ENCODE measurements at places on chromosomes 3 and 15. TPM values are rescaled to one million over a fixed set of nuclear protein-coding genes. Genes with fewer than 3 reads are reported as not detected.

DNA sequence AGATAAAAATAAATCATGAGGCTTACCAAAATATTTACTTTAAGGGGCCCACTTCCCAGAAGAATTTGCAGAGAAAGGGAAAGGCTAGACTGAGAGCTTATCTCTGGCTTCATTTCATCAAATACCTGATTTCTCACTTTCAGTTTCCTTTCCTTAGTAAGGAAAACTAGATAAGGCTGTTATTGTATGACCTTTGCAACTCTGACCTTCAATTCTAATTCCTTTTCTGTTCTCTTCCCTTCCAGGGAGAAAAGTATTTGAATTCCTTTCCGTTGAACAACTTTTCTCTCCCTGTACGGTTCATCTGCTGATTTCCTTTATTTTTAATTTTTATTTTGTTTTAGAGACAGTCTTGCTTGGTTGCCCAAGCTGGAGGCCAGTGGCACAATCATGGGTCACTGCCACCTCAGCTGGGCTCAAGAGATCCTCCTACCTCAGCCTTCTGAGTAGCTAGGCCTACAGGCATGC lies 7.1 kb upstream of the PXK start:
- no peak overlapping the region for H3K27ac ChIP-seq
- H3K36me3 ChIP-seq, result no peaks in the 10 kb centered on the region
- H3K4me3 ChIP-seq, result no peak overlapping the region
- no peaks in the 10 kb centered on the region for H3K4me1 ChIP-seq
- no peak for DNase-seq

GRCh38 chr3:13748276-13748879 lies 131.5 kb downstream of the WNT7A start:
- H3K4me1 ChIP-seq, result no peaks in the 10 kb centered on the region
- no peaks in the 10 kb centered on the region for H3K27me3 ChIP-seq
- H3K27ac ChIP-seq, result no peak overlapping the region
- DNase-seq, result no peak

Gene RTP3
- not detected for polyA plus RNA-seq

GRCh38 chr15:79756365-79756764 lies 140.4 kb downstream of the MTHFS start:
- H3K36me3 ChIP-seq, result no peaks in the 10 kb centered on the region
- DNase-seq, result no peak
- H3K27ac ChIP-seq, result no peak overlapping the region
- no peak overlapping the region for H3K4me3 ChIP-seq
- no peaks in the 10 kb centered on the region for H3K27me3 ChIP-seq

DNA sequence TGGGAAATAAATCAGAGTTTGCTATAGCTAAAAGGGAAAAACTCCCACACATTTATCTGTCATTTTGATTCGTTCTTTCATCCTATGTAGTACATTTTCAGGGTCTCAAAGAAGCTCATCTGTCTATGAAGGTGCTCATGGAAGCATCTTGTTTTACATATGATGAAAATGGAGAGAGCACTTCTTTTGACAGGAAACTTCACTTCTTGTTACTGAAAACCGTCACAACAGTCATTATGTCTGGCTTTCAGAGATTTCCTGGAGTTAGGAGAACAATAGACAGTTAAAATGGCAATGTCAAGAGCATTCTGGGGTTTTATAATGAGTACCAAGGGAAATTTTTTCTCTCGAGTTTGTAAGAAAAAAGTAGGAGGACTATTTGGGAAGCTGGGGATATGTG lies 83.3 kb downstream of the TMEM108 start:
- H3K4me3 ChIP-seq, result no peak overlapping the region

Gene CRYGS
- polyA plus RNA-seq, result not detected

Gene CSTA
- 0.30 TPM for polyA plus RNA-seq

GRCh38 chr3:105493305-105493892 lies 126.7 kb downstream of the ALCAM start:
- H3K27ac ChIP-seq, result no peak overlapping the region
- no peak for DNase-seq
- H3K36me3 ChIP-seq, result no peaks in the 10 kb centered on the region
- H3K27me3 ChIP-seq, result no peaks in the 10 kb centered on the region
- no peak overlapping the region for H3K4me3 ChIP-seq

- no peaks in the 10 kb centered on the region for H3K36me3 ChIP-seq
- no peaks in the 10 kb centered on the region for H3K27me3 ChIP-seq
- no peak for DNase-seq
- no peak overlapping the region for H3K27ac ChIP-seq
- no peaks in the 10 kb centered on the region for H3K4me1 ChIP-seq
- H3K4me3 ChIP-seq, result no peak overlapping the region
Measured at GRCh38 chr3:37715358-37715757, 146.3 kb upstream of the CTDSPL start.

DNA sequence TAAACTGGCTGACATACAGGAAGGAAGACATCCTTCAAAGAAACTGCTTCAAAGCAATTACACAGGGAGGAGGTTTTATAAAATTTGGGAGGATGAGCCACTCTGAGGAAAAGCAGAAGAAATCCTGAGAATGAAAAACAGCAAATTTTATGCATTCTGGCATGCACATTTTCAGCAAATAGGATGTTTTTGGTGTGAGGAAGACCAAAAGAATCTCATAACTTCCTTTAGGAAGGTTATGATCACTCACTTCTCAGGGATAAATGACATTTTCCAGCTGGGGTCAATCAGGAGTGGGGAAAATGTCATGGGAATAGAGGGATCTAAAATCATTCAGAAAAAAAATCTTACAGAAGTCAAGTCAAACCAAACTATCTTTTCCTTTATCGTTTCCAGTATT lies 371.7 kb upstream of the CNTN6 start:
- H3K27ac ChIP-seq, result no peak overlapping the region
- no peaks in the 10 kb centered on the region for H3K36me3 ChIP-seq
- H3K27me3 ChIP-seq, result no peaks in the 10 kb centered on the region
- no peak for DNase-seq

Gene GABRB3
- not detected for polyA plus RNA-seq

DNA sequence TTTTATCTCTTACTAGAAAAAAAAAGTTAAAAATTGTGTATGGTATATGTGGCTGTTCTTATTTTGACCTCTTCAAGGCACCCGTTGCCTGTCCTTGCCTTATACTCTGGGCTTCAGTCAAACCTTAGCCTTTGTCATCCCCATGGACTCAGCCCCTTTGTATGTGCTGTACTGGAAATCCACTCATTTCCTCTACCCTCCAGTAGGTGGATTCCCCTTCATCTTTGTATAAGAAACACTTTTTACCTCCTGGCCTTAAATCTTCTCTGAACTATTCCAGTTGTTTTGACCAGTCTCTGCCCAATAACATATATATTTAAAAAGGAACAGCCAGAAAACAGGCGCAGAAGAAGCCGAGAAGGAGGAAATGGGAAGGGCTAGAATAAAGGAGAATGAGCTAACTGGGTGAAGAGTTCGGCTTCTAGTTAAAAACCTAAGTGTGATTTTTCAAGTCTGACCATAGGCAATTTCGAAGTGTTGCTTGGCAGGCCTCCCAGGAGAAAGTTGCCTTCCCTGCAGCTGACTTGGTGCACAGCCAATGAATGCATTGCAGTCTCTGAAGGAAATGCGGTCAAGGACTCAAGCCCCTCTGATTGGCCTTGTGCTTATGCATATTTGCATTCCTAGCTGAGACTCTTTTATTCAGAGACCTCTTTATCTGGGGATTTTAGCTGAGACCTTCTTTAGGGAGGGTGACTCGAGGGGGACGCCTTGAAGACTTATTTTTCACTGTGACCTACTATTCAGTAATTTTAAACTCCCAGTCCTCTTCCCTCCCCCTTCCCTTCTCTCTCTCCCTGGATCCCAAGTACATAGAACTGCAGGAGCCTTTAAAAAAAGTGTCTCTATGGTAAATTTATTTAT lies 277.4 kb downstream of the ROBO1 start:
- no peak for DNase-seq
- H3K36me3 ChIP-seq, result no peaks in the 10 kb centered on the region
- H3K27ac ChIP-seq, result no peak overlapping the region

Gene TICRR
- polyA plus RNA-seq, result not detected

- H3K4me1 ChIP-seq, result no peaks in the 10 kb centered on the region
- no peaks in the 10 kb centered on the region for H3K36me3 ChIP-seq
- DNase-seq, result no peak
- no peak overlapping the region for H3K4me3 ChIP-seq
- no peak overlapping the region for H3K27ac ChIP-seq
Measured at GRCh38 chr15:39290711-39291435, 290.0 kb upstream of the THBS1 start.
